Stimulated activated CD4-positive, alpha-beta T cell treated with anti-CD3 and anti-CD28 coated beads, Interleukin-15, amount 100 ng/mL, for 48 hours (primary cell): ENCODE measurements at places on chromosomes 13 and 19.

DNA sequence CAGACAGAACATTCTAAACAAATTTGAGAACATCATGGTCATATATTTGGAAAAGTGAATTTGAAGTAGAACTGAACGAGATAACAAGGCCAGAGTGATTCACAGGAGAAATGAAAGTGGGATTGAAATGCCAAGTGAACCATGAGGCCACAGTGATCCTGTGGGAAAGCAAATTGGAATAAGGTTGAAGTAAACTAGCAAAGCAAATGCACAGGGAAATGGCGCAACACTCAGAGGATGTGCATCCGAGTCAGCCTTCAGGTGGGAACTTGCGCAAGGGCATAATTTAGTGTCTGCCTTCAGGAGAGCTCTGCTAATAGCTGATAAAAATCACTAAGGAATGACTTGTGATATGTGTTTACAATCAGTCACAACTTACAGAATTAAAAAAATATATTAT, 696.6 kb downstream of the LIG4 start:
- no peak for DNase-seq

- DNase-seq, result no peak
Measured at GRCh38 chr13:73107970-73108369, 49.2 kb downstream of the KLF5 start.

GRCh38 chr19:8334458-8335342, 8.4 kb downstream of the KANK3 start:
- no peak for DNase-seq

DNA sequence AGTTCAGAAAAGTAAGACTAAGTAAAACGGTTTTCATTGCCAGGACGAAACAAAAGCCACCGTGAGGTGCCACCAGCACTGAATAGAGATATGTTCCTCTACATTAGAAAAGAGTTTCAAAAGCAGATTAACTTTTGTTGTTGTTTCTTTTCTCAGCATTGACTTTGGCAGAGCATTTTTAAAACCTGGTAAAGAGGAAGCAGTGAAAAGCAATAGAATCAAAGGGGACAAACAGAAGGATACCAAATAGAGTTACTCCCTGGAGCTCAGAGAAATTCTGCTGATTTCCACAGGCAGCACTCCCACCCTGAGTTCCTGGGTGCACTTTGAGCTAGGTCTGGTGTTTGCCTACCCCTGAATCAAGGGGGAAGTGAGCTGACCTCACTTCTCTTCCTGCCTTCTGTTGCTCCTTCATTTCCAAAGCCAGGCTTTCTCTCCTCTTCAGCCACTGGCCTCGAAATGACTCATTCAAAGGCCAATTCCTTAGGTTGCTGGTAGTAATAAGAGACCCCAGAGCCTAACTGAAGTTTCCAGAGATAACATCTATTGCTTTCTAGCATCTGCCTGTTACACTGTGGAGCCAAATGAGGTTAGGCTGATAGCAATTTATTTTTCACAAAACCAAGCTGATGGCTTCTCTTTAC, 11.3 kb upstream of the ERICH6B start:
- no peak for DNase-seq

DNA sequence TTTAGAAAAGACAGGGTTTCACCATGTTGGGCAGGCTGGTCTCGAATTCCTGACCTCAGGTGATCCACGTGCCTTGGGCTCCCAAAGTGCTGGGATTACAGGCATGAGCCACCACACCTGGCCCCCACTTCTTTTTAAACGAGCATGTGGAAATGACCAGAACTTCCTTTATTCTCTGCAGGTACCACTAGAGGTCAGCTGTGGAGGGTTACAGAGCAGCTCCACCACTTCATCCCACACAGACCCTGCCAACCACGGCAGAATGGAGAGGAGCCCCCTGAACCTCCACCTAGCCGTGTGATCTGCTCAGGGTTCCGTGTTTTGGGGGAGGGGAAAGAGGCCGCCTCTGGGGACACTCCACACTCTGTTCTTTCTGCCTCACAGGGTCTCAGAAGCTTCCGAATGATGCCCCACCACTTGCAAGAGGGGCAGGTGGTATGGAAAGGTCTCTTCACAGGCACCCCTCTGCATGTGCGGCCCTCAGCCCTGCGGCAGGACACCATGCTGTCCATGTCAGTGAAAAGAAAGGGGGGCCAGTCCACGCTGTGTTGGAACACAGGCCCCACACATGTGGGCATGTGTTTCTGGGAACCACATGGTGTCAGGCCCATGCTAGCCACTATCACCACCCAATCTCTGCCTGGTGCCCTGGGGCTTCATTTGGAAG, 465.0 kb downstream of the TSHZ3 start:
- no peak for DNase-seq

DNA sequence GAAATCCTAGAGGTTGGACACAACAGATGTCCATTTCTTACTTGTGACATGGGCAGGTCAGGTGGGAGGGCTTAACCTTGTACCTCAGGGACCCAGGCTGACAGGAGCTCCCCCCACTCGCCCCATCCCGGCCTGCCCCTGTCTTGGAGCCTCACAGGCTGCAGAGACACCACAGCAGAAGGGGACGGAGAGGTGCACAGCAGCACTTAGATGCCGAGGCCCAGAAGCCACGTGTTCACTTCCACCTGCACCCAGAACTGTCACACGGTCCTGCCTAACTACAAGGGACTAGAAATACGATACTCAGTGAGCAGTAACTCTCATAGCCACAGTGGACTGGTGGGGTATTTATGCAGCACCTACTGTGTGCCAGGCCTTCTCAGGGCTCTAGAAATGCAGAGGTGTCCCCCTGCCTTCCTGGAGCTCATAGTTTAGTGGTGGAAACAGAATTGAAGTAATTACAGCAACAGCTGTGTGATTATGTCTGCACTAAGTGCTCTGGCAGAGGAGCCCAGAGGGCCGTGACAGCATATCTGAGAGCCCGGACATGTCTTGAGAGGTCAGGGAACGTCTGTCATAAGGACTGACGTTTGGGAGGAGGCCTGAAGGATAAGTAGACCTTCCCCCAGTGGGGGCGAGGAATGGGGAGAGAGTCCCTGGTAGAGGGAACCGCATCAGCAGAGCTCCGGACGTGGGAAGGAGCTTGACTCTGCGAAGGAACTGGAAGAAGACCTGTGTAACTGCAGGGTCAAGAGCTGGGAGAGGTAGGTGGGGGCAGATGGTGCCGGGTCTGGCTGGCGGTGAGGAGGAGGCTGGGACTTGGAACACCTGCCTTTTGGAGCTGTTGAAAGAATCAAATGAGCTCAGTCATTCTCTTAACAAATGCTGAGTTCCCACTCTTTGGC, 130.0 kb downstream of the SIPA1L3 start:
- no peak for DNase-seq

DNA sequence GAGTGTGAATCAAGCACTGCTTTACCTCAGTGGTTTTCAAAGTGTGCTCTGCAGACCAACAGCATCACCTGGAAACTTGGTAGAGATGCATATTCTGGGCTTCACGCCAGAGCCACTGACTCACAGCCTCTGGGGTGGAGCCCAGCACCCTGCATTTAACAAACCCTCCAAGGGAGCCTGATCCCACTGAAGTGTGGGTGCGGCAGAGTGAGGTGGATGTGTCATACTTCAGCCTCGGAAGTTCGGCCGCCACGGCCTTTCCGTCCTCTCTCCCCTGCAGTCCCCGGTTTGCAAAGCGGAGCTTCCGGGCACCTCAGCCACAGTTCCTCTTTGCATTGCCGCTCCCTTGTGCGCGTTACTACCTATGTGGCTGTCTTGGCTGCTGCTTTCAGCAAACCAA, 33.3 kb upstream of the MICU2 start:
- no peak for DNase-seq

- DNase-seq, result no peak
Measured at GRCh38 chr13:114080739-114081561, 51.5 kb downstream of the RASA3 start.

- no peak for DNase-seq
Measured at GRCh38 chr13:45328661-45329111, 12.3 kb downstream of the TPT1 start.

GRCh38 chr19:42846597-42846996, 32.9 kb downstream of the PSG1 start:
- DNase-seq, result no peak

- DNase-seq, result no peak
Measured at GRCh38 chr13:73411067-73411809, 352.4 kb downstream of the KLF5 start.

DNA sequence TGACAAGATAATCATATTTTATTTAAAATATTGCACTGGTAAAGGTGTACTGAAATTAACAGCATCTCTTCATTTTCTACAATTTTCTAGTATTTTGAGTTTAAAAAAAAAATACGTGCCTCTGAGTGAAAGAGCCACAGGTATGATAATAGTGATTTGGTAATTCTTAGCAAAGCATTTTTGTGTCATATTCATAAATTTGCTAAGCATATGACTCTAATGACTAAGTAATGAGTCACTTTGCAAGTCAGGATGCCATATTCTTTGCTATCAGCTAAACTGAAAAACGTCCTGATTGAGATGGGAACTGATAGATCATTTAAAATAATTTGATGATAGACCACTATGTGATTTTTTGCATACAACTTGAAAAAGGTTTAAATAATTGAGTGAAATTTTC, 136.1 kb upstream of the IRS2 start:
- DNase-seq, result no peak

DNA sequence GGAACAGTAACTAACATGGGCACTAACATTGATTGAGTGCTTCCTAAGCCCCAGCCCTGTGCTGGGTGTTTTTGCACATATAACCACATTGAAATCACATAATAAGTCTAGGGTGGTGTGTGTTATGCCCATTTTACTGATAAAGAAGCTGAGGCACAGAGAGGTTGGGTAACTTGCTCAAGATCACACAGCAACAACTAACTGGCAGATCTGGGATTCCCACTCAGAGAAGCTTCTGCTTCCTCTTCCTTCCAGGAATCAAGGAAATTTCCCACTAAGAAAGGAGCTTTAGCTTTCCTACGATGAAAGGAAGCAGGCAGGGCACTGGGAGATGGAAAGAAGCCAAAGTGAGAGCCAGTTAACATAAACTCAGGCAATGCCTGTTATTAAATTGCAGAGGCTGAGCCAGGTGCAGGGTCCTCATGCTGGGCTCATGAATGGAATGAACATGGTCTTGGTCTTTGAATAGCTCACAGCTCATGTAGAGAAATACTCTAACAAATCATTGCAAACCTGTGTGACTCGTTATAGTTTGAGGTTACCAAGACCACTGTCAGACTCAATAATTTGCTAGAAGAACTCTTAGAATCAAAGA, 10.1 kb downstream of the SSC5D start:
- no peak for DNase-seq

GRCh38 chr13:85194482-85194881, 604.7 kb downstream of the SLITRK6 start:
- no peak for DNase-seq

GRCh38 chr13:99028890-99029289, 51.0 kb upstream of the DOCK9 start:
- no peak for DNase-seq

DNA sequence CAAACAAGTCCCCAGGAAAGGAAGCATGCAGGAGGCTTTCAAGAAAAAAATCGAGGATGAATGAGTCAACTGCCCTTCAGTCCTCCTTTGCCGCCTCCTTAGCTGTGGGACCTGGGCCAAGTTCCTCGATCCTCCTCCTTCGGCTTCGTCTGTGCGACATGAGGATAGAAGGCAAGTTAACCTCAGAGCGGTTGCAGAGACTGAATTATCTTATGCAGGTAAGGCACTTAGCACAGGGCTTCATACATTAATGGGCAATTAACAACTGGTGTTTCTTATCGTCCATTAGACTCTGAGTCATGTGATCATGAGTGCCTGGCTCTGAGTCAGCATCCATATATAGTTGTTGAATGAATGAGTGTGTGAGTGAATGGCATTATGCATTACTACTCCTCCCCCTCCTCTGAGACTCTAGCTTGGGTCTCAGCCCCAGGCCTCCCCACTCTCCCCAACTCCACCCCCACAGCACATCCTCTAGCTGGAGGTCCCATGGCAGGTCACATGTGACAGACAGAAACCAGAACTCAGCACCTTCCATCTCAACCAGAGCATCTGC, 1.6 kb upstream of the TTC9B start:
- DNase-seq, result no peak

- DNase-seq, result no peak
Measured at GRCh38 chr19:31504221-31504620, 155.0 kb upstream of the TSHZ3 start.

DNA sequence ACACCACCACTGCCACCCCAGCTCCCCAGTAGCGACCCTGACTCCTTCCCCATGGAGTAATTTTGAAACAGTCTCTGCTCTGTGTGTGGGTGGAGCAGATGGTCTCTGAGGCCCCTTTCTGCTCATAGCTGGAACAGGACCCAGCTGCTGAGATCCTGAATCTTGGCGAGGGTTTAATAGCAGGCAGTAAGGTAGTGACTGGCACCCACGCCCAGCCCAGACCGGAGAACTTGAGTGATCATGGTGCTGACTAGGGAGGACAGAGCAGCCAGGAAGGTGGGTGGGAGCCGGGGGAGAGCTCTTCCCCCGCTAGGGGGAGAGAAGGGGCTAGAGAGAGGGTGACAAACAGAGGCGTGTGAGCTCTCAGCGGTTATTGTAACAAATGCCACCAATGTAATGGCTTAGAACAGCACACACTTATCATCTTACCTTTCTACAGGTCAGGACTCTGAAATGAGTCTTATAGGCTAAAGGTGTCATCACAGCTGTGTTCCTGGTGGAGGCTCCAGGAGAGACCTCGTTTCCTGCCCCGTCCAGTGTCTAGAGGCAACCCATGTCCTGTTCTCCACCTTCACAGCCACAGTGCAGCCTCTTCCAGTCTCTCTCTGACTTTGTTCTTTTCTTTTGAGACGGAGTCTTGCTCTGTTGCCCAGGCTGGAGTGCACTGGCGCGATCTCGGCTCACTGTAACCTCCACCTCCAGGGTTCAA, 7.2 kb upstream of the ACER1 start:
- DNase-seq, result no peak

DNA sequence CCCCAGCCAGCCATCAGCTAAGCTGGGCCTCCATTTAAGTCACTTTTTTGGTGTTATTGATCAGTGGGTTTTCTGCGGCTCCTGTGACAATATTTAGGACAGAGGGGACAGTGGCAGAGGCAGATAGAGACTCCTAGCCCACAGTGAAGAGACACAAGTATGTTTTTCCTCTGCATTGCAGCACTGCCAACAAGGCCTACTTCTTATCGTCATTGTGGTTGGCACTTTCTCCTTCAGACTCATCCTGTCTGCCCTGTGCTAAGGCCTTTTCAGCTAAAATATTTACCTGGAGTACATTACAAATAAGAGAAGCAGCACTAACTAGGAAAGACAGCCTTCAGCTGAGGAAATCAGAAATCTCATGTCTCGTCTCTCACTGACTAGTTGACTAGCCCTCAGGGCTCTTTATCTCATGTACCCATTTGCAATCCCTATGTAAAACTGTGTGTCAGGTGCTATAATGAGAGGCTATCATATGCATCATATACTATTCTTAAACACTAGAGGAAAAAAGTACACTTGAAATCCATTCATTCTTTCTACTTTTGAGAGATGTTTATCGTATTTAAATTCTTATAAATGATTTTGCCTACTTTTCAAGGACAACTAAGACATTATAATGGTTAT, 62.2 kb downstream of the ZAR1L start:
- no peak for DNase-seq

DNA sequence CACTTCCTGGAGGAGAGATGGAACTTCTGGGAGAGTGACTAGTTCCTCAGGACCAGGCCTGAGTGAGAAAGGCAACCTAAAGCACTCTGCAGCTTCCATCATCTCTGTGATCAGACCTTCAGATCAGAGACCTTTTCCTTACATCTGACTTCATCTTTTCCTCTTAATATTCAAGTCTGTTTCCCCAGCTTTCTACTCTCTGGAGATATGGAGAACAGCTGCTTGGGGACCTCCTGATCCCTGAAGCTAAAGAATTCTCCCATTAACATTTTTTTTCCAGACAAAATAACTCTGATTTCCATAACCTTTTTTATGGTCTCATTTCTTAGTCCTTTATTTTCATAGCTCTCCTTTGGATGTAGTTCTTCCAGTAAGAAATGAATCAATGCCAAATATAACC, 133.4 kb upstream of the FNDC3A start:
- no peak for DNase-seq
